ENCODE measurements at places on chromosomes 1 and 21. TPM values are rescaled to one million over a fixed set of nuclear protein-coding genes. Genes with fewer than 3 reads are reported as not detected.
A peak's percentile ranks its signal among the peaks of the same experiment; 100 is the strongest.

DNA sequence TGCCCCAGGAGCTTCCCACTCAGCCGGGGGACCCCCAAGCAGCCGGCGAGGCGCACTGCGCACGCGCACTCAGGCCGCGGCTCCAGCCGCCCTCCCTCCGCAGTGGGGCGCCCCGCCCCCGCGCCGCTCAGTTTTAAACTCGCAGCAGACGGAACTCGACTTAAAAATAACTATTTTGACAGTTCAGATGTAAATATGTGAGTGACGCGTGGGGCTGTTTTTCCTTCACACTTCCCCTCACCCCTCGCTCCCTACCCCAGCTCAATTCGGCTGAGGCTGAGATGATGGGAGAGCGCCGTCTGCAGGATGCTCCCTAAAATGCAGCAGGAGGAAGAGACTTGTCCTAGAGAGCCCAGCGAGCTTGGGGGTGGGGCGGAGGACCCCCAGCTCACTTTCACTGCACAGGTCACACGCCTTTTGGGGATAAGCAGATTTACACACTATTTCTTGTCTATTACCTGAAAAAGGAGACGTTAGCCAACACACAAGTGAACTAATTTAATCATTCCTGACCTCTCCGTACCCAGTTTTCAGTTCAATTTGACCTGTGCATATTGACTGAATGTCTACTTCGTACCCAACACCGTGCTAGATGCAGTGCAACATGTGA is 8.9 kb upstream of the LEMD1 start:
- no peaks in the 10 kb centered on the region for H3K36me3 ChIP-seq
- peaks cover 6% of the 10 kb centered on the region for H3K4me1 ChIP-seq
- H3K4me3 ChIP-seq: peak overlapping the region; percentile 46
- H3K27me3 ChIP-seq: peaks cover 60% of the 10 kb centered on the region
- DNase-seq: peak; percentile 78
- H3K27ac ChIP-seq: no peak overlapping the region

- no peaks in the 10 kb centered on the region for H3K4me1 ChIP-seq
- H3K4me3 ChIP-seq: no peak overlapping the region
- H3K36me3 ChIP-seq: no peaks in the 10 kb centered on the region
Measured at GRCh38 chr1:64240206-64240605, 36.8 kb downstream of the UBE2U start.

GRCh38 chr1:180911640-180912191 is 981 bp upstream of the KIAA1614 start:
- DNase-seq: no peak
- no peaks in the 10 kb centered on the region for H3K36me3 ChIP-seq
- no peaks in the 10 kb centered on the region for H3K27me3 ChIP-seq
- H3K4me1 ChIP-seq: peaks cover 12% of the 10 kb centered on the region
- no peak overlapping the region for H3K27ac ChIP-seq

DNA sequence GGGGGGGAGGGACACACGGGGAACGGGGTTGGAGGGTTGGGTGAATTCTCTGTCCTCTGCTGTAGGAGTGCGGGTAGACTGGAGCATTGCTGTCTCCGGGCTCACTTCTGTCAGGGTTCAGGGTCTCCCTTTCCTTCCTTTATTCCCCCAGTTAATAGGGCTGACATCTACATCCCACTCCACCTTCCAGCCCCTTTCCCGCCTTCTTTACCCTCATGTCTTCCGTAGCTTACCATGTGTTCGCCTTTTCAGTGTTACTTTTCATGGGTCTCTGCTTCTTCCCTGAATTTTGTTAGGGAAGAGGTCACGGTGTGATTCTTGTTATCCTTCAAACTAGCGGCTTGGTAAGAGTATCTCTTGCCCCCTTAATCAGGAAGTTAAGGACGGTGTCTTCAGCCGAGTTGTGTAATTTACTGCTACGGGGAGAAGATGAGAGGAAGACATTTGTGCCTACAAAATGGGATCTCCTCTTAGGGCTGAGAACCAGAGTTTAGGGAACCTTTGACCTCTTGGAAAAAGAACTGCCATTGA is 917 bp downstream of the RAP1A start:
- DNase-seq: peak; percentile 74
- H3K36me3 ChIP-seq: peaks cover 6% of the 10 kb centered on the region
- H3K4me1 ChIP-seq: peaks cover 48% of the 10 kb centered on the region
- H3K4me3 ChIP-seq: peak overlapping the region; percentile 76
- H3K27ac ChIP-seq: peak overlapping the region; percentile 78

- no peak for DNase-seq
- H3K27me3 ChIP-seq: peaks cover 4% of the 10 kb centered on the region
- no peaks in the 10 kb centered on the region for H3K36me3 ChIP-seq
- H3K27ac ChIP-seq: no peak overlapping the region
- H3K4me3 ChIP-seq: no peak overlapping the region
- no peaks in the 10 kb centered on the region for H3K4me1 ChIP-seq
Measured at GRCh38 chr1:201905234-201905890, 16.7 kb downstream of the SHISA4 start.

DNA sequence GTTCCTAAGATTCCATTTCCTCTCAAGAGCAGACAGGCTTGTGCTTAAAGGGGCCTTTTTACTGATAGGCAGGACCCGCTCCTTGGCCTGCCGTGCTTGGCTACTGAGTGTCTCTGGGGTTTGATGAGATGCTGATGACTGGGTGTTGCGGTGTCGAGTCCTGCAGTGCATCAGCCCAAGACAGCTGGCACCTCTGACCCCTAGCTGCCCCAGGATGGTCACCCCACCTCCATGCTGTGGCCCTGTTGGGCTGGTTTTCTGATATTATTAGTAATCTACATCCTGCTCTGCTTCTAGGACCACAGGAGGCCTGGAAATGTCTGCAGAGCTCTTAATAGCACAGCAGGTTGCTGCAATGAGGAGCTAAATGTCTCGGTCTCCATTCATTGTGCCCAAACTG is 28.7 kb downstream of the LRRC71 start:
- no peak overlapping the region for H3K4me3 ChIP-seq
- H3K27me3 ChIP-seq: no peaks in the 10 kb centered on the region
- H3K27ac ChIP-seq: no peak overlapping the region
- H3K36me3 ChIP-seq: peaks cover 57% of the 10 kb centered on the region
- no peak for DNase-seq
- peaks cover 4% of the 10 kb centered on the region for H3K4me1 ChIP-seq

SLC6A9 gene
- total RNA-seq: 16.7 TPM
